RPMI8226 (cell line): ENCODE measurements at places on chromosomes 4 and X.

DNA sequence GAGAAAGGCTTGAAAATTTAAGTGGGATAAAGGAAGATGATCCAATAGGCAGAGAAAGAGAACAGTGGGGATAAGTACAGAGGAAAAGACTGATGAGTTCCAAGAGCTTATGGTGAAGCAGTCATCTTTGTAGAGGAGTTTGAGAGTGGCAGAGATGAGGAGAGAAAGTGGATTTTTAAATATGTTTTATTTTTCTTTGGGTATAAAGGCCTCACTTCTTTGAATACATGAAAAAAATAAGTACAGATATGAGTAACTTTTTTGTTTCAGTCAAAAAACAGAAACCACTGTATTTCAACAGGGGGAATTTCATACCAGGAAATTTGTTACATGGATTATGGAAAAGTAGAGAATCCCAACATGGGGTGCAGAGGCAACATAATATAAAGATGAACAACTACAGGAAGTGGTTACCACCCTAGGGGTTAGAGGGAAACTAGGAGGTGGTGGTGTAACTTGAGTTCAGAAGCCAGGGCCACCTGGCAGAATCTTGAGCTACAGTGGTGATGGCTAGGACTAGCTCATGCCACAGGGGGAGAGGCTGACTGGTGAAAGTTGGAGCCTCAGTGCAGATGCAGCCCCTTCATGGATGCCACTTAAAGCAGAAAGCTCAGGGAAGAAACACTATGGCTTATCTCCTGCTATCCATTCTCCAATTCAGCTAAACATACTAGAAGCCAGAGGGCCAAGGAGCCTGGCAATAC, 3.4 kb upstream of the CYBB start:
- DNase-seq: peak; percentile 61

GRCh38 chr4:80307774-80308465, 27.6 kb upstream of the CFAP299 start:
- DNase-seq: no peak

GRCh38 chr4:182265881-182266280, 22.7 kb downstream of the TENM3 start:
- no peak for DNase-seq

DNA sequence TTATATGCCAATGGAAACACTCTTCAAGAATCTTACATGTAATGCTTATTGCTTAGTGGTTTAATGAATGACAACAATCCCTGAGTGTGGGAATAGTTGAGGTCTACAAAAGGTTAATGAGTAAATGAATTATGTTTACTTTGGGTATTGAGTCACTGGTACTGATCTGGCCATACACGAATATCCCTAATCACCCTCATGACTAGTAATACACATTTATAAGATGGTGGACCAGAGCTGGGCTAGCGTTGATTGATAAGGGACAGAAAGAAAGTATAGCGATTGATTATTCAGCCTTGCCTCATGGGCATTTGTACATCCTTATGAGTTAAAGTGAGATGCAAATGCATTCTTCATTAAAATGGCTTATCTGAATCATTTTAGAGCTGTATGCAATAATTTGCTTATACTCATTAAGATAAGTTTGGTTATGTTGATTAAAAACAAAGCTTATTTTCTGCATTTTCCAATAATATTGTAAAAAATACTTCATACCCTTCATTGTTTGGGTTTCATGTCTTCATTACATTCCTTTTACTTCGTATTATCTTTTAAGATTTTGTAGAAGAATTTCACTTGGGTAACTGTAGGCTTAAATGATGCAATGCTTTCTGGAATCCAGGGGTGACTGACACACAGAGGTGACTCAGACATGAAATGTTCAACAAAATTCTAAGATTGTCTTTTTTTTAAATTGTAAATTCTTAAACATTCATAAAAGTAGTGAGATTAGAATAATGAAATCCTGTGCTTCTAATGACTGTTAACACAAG, 47.4 kb downstream of the FGF2 start:
- DNase-seq: no peak

DNA sequence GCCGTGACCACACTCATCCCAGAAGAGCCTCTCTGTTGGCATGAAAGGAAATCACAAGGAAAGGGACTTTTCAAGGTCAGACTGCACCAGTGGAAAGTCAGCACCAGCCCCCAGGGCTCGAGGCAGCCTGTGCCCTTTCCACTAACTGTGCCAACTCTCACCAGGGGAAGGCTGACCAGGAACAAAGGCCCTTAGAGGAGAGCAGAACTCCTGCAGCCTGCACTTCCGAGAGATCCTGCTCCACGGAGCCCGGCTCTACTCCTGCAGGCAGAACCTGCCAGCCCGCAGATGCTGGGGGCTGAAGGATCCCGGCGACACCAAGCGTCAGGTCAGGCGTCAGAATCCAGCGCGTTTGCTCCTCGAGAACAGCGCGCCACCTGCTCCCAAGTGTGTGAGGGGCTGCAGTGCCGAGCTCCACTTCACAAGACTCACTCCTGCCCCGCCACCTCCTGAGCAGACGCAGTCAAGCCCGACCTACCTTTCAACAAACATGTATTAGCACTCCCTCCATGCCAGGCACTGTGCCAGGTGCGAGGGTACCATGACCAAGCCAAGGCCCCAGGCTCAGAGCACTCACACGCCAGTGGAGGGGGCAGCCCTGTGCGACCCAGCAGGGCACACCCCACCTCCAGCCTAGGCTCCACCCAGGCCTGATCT, 13.6 kb upstream of the HELT start:
- DNase-seq: no peak

GRCh38 chr4:127174616-127175015, 458.1 kb upstream of the INTU start:
- no peak for DNase-seq

- no peak for DNase-seq
Measured at GRCh38 chr4:151565583-151565982, 156.6 kb downstream of the FHIP1A start.

GRCh38 chr4:168812806-168813205, 197.2 kb downstream of the CBR4 start:
- no peak for DNase-seq

DNA sequence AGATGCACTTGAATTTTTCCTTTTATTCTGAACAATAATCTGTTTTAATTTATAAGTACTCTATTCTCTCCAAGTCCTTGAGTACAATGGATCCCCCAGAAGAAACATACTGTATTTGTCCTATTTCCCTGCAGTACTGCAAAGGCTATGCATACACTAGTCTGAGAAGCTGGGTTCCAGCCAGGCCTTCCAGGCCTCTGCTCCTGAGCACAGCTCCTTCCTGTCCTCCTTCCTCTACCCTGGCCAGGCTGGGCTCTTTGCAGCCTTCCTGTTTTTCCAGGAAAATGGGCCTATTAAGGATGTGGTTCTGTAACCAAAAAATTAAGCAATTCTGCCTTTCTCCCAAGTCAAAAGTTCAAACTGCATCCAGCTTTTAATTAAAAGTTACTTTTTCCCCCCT, 68.0 kb upstream of the STIM2 start:
- DNase-seq: no peak

DNA sequence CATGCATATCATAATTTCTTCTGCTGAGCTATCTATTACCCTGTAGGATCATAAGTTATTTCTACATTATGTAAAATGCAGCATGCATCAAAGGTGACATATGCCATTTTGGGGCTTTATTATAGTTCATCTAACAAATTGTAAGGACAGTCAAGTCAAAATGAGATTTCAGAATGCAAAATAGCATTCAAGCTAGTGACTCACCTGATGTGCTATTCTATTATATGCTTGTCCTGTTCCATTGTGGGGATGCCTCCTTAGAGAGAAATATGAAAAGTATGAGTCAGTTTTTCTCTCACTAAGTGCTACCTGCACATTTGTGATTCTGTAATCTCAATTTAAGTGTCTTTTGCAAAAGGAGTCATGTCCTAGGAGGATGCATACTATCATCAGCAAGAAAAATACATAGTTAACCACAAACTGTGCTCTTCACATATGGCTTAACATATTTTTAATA, 647.0 kb upstream of the PCDH10 start:
- no peak for DNase-seq

DNA sequence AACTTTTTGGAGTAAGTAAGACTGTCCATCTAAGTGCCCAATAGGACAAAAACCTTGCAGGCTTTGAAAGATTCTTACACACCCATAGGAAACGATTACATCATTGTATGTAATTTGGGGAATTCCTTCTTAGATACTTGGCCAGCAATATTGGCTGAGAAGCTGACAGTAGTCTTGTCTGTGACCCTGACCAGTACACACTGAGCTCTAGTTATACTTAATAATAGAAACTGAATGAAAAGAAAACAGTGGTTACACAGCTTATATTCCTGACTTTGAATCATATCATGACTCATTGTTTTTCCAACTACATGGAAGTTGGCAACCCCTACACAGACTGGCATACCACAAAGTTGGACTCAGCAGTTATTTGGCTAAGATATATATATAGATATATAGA, 7.1 kb upstream of the TLR2 start:
- DNase-seq: no peak

GRCh38 chr4:81257816-81258215, 42.8 kb upstream of the PRKG2 start:
- no peak for DNase-seq
